ENCODE measurements at places on chromosomes 3 and 15.

- no peak for DNase-seq
Measured at GRCh38 chr15:63010386-63010785, 32.2 kb upstream of the TPM1 start.

DNA sequence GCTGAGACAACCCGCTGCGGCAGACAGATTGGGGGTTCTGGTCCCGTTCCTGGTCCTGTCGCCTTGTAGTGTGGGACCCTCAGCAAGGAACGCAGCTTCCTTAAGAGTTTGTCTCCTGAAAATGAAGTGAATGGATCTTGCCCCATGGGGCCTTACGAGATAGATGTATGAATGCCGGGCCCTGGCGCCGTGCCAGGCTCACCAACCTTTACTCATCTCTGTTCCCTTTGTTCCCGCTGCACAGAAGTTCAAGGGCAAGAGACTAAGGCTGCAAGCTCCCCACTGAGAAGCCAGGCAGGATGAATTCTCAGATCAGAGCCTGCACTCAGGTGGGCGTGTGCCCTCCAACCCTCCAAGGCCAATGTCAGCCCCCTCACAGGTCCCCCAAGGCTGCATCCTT, 162.7 kb upstream of the IQSEC1 start:
- no peak for DNase-seq

DNA sequence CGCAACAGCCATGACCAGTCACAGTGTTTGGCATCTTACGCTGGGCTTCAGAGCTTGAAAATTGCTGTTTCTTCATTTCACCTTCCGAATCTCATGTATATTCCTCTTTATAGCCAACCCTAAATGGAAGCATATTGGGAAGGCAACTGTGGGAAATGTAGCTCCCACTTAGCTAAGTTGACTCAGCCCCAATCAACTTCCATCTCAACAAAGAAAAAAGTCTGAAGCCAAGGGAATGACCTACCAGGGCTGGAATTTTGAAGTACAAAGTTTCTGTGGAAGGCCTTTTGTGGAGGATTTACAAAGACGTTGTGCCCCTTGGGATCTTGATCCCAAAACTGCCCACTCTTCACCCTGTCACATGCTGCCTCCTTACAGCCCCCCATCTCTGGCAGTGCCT, 85.2 kb upstream of the OXTR start:
- DNase-seq: no peak

DNA sequence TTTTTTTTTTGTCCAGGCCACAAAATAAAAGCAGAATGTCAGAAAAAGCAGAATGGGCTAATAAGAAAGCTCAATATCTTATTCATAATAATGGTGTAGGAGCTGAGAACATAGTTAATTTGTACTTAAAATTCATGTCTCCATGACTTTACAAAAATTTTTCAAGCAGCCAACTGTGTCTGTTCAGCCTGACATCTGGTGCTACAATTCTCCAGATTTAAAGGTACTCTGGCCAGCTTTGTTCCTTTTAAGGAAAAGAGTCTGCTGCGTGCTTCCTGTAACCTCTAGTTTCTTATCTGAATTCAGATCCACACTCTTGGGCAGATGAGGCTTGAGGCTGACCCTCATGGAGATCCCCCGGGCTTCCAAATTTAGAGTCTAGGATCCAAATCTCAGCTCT, 8.7 kb upstream of the RFX7 start:
- DNase-seq: no peak

Measured in AML-193 (cell line).